ENCODE measurements at places on chromosomes 12 and 14.

GRCh38 chr14:76376409-76376877, 506 bp downstream of the ESRRB start:
- no peak for DNase-seq

DNA sequence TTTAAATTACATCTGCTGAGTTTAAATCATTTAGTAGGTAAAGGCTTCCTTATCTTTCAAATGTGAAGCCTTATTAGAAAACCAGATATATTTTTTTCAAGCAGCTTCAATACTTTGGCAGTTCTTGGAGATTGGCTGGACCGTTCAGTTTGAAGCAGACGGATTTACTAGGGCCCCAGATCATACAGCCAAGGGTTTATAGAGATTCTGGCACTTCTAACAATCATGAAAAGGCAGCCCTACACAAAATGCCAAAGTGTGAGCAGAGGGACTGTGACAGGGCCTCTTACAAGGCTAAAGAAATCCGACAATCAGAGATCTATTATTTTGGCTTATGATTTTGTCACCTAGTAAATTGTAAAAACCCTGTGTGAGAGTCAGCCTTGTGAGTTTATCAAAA, 162.8 kb upstream of the SLC38A2 start:
- DNase-seq, result no peak

- no peak for DNase-seq
These were observed 18.6 kb downstream of the JAG2 start for GRCh38 chr14:105150026-105150367.

DNA sequence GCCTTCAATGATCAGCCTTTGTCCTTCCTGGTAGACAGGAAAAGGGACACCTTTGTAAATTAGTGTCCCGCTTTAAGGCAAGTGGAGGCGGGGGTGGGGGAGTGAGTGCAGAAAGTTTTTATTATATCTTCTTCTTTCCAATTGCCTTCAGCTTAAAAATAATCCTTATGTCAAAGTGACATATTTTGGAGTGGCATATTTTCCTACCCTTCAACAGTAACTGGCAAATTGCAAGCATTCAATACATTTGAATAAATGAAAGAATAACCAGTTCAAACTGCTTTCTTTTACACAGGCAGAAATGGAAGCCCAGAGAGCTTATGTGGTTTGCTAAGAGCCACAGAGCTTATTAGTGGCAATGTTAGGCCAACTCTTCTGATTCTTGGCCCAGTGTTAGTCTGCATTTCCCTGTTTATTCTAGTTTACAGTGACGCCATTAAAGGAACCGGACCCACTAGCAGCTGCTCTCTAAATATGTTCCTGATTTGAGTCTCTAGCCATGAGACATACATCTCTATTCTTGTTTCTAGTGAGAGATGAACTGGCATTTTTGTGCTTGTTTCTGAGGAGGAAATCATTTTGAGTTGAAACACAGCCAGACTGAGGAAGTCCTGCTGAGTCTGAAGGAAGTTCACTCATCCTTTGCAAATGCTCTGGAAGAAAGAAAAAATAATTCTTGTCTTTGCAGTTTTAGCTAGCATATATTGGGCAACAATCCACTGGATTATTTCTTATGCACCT, 468.7 kb downstream of the NOVA1 start:
- no peak for DNase-seq

GRCh38 chr12:121038861-121039668, at the start of gene OASL:
OASL (minus strand) TSS chr12:121039246; CDS start chr12:121038971, 275 bp downstream.
- DNase-seq, result peak; percentile 53

DNA sequence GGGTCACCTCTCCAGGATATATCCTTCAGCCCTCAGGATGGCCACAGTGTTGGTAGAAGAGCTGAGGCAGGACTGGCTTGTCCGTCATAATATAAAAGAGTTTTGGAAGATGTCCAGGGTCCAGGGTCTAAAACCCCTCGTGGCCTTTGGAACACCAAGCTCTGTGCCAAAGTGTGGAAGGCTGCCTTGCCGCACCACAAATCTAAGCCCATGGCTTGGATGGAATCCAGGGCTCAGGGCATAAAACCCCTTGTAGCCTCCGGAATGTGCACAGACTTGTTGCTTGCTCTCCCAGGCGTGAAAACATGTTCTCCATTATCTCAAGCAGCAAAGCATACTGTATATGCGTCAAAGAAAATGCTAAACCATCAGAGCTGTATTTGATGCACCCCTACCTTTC, 46.7 kb downstream of the TNFAIP2 start:
- no peak for DNase-seq

GRCh38 chr12:106288494-106289195, 13.9 kb upstream of the TCP11L2 start:
- DNase-seq, result peak; percentile 37

DNA sequence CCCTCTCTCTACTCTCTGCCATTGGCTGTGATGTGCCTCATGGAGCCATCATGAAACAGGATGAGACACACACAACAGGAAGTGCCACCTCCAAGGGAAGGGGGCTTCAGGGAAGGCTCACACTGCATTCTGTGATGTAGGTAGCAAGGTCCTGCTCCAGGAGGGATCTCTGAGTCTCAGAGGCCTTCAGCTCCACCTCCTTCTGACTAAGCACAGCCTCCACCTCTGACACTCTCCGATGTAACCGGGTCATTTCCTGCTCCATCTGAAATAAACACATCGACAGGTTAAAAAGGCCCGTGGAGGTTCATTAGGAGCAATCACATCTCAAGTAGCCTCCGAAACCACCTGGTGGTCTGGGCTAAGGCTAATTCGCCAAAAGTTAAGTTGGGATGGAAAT, 93.3 kb downstream of the CIT start:
- DNase-seq, result no peak

- DNase-seq, result no peak
These were observed 6.8 kb upstream of the KANSL2 start for GRCh38 chr12:48688836-48689235.

DNA sequence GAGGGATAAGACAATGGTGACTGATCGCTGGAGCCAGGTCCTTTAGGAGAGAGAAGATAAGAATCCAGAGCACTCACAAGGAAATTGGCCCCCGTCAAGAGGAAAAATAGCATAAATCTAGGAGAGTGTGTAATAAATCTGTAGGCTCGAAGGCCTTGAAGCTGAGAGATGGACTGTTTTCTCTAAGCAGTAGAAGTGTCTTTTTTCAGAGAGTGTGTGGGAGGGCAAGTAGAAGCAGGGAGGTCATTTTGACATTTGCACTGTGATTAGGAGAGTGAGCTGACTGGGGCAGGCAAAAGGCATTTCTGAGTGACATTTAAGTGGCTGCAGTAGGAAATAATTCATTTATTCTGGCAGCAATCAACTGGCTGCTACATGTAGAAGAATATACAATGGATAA, 78.0 kb upstream of the DDHD1 start:
- DNase-seq, result no peak

DNA sequence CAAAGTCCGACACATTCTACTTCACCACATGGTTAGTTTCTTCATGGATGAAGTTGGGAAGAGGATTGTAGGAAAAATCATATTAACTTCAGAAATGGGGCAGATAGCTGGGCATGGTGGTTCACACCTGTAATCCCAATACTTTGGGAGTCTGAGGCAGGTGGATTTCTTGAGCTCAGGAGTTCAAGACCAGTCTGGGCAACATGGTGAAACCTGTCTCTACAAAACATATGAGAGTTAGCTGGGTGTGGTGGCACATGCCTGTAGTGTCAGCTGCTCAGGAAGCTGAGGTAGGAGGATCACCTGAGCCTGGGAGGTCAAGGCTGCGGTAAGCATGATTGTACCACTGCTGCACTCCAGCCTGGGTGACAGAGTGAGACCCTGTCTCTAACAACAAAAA, 49.5 kb upstream of the PCED1B start:
- DNase-seq, result no peak

- DNase-seq, result no peak
These were observed 372.8 kb downstream of the TMEM132D start for GRCh38 chr12:129530984-129531383.

DNA sequence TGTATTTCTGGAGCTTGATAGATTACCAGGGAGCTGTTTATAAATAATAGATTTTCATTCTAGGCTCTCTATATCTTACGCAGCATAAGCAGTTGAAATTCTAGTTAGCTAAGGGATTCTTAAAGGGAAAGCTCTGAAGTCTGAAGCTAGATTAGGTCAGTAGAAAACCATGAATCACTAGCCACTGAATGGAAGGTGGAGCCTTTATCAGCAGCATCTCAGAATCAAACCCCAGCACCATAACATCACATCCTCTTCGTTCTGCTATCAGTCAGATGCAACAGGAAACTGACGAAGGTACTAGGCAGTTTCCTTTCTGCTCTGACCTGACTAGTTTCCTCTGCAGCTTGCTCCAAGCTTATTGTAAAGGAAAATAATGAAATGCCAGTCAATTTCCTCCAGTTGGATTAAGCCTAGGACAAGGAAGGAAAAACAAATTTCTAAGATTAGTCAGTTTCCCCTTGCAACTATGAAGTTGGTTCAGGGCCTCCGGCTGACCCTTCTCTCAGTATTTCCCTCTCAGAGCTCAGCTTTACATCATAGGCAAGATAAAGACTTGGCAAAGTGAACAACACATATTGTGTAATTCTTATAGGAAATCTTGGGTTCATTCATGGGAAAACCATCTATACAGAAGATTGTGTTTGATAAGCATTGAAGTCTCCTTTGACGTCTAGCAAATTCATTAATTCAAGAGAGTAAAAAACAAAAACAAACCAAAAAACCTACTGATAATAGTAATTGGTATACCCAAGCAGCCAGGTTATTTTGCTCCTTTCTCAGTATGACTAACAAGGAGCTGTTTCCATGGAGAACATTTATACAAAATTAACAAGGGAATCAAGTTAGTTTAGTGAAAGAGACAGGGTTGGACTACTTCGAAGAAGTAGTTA, 43.4 kb upstream of the CFAP54 start:
- DNase-seq, result peak; percentile 44

GRCh38 chr14:97058074-97058467, 260.9 kb downstream of the VRK1 start:
- DNase-seq, result no peak

DNA sequence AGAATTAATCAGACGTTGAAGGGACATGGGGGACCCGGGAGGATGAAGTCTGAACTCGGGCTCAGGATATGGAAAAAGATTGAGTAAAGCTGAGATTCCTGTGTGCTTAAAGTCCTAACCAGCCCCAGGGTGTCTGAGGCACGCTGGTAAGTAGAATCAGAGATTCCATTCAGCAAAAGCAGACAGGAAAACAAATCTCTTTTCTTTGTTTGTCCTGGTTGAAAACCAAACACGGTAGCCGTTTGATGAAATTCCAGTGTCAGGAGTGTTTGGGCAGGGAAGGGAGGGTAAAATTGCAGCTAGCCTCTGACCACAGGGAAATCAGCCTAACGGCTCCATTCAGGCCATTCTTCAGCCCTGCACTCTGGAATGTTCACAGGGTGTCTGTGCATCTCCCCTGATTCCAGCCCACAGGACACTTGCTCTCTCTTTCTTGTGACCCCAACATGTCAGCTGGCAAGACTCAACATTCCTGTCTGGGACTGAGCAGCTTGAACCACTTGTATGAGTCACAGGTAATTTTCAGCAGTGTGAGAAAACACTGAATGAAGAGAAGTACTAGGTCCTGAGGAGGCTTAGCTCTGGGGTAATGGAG, 31.0 kb downstream of the NINJ2 start:
- DNase-seq, result no peak

GRCh38 chr12:111322336-111323250, 46.3 kb downstream of the PHETA1 start:
- DNase-seq, result no peak
